NCI-H2081 treated with DMSO at 0.1 percent for 48 hours (cell line): ENCODE measurements at places on chromosomes 4 and X.

DNA sequence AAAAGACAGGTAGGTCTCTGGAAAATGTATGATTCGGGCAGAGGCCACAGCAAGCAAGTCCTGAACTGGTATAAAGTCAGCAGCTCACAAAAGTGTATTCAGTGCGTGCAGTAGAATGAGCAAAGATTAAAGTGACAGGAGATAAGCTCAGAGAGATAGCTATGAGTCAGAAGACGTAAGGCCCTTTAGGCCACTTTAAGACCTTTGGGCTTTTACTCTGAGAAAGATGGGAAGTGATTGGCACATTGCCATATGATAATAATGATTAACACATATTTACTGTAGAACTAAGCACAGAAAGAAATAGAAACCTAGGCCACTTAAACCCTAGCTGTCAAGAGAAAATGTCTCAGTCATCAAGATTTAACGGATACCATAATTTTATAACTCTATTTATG is 51.7 kb downstream of the TBCK start:
- DNase-seq, result no peak

DNA sequence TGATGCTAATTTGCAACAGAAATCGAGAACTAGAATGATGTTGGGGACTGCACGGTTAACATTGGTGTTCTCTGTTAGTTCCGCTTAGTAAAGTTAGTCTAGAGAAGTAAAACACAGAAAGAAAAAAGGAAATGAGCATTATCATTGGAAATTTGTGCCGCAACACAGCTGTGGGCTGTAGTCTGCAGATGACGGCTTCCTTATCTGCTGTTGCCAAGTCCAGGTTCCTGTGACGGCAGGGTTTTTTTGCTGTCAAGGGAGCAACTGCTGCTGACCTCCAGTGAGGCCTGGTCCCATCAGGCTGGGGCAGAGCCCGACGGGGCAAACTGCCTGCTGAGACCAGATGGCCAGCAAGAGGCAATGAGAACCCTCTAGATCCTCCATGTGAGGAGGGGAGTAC is 38.9 kb upstream of the PHEX start:
- DNase-seq, result no peak

- no peak for DNase-seq
Observed at GRCh38 chr4:79134767-79135166, 191.1 kb downstream of the NAA11 start.

GRCh38 chr4:40579983-40580382 is 49.7 kb downstream of the RBM47 start:
- DNase-seq, result no peak

DNA sequence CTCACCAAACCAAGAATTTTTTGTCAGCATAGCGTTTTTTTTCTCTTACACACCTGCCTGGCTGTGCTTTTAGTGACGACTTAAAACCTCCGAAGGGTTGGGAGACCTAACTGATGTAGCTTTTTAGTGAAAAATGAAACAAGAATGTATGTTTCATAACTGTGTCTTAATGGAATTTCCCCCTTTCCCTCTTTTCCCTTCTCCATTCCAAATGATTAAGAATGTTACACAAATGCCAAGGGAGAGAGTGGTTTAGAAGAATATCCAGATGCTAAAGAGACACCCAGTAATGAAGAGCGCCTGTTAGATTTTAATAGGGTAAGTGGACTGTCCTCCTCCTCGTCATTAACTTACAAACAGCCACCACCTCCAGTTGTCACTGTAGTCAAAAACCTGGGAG is 33.2 kb upstream of the TBC1D14 start:
- DNase-seq, result no peak
